Cardiac fibroblast (primary cell): ENCODE measurements at places on chromosomes 3 and 15.

GRCh38 chr15:63104727-63105126 is 16.9 kb upstream of the LACTB start:
- peak; percentile 66 for DNase-seq

DNA sequence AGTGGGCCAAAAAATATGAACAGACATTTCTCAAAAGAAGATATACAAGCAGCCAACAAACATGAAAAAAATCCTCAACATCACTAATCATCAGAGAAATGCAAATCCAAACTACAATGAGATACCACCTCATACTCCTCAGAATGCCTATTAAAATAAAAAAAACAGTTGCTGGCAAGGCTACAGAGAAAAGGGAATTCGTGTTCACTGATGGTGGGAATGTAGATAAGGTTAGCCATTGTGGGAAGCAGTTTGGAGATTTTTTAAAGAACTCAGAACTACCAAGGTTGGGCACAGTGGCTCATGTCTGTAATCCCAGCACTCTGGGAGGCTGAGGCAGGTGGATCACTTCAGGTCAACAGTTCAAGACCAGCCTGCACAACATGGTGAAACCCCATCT is 27.8 kb upstream of the C15orf40 start:
- no peak for DNase-seq

DNA sequence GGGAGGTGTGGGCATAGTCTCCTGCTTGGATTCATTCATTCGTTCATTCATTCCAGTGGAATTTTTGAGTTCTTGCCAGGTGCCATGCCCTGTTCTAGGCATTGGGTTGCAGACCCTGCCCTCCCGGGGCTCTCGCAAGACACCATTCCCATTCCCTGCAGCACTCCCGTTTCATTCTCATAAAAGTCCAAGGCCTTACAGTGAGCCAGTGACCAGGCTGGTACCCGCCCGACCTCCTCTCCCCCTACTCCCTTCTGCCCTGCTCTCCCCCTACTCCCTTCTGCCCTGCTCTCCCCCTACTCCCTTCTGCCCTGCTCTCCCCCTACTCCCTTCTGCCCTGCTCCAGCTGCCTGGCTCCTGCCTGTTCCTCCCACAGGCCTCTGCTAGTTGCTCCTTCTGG is 41.9 kb downstream of the AMOTL2 start:
- DNase-seq = no peak

- DNase-seq = no peak
Observed at GRCh38 chr3:46565607-46566039, 479 bp downstream of the LRRC2 start.

GRCh38 chr3:55875113-55875512 is 388.0 kb upstream of the WNT5A start:
- no peak for DNase-seq

GRCh38 chr3:52120556-52121463 is 33.4 kb downstream of the POC1A start:
- DNase-seq = peak; percentile 25

- DNase-seq = no peak
Observed at GRCh38 chr3:106756901-106757300, 620.3 kb upstream of the CCDC54 start.

DNA sequence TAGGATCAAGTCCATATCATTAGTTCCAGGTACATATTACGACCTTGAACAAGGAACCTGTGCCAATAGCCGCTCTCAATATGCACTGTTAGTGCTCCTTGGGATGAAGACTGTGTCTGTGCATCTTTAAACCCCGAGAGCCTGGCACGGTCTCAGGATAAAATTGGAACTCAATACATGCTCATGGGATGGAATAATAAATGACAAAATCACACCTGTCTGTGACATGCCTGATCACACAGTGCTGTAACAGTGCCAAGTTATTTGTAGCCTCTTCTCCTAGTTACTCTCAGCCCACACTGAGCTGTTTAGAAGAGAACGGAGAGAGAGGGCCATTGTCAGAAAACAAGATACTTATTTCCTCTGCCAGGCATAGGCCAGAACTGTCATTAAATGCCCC is 82.2 kb downstream of the SSR3 start:
- DNase-seq = no peak

DNA sequence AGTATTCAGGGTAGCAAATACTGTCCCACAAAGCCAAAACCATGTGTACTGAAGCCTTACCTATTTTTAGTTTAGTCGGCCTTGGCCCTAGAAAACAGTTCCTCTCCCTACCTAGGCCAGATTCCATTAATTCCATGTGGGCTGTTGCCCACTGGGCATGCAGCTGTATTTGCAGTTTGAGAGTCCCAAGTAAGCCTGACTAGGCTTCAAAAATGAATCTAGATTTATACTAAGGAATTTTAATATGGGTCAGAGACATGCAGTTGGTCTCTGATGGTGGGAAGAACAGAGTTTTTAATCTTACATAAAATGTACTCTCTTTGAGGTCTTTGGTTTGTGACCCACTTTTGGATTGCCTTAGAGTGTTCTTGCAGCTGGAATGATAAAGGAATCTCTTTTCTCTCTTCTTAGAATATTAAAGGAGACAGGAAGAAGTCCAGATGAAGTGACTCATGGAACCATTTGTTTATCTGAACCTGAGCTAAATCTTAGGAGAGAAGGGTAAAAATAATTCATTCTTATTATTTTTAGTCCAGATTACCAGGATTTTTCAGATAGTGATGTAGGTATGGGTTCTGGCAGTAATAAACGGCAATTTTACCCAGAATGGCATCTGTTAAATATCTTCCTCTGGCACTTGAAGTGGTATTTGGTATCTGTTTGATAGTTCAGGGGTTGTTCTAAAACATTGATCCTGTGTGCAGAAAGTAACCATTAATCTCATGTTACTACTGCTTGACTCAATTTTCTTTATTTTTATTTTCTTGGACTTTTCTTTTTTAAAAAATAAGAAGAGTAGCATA is 33.8 kb downstream of the GLCE start:
- peak; percentile 29 for DNase-seq

- DNase-seq = no peak
Observed at GRCh38 chr15:74982183-74982582, 13.2 kb upstream of the SCAMP5 start.

GRCh38 chr3:30643763-30644462 is 37.5 kb downstream of the TGFBR2 start:
- DNase-seq = no peak

DNA sequence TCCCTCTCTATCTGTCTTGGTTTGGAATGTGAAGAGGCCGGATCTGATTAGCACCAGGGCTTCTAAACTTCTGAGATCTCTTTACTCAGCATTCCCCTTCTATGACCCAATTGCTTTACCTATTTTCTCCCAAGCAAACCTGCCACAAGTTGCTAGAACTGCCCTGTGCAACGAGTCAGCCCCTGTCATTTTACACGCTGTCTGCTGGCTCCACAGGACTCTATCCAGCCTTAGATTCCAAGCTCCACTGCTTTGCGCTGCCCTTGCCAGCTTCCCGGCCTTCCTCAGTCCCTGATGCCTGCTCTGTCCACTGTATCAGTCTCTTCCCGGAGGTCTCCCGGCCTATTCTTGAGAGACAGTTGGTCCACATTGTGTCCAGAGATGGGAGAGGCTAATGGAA is 12.3 kb downstream of the CEP19 start:
- DNase-seq = no peak

DNA sequence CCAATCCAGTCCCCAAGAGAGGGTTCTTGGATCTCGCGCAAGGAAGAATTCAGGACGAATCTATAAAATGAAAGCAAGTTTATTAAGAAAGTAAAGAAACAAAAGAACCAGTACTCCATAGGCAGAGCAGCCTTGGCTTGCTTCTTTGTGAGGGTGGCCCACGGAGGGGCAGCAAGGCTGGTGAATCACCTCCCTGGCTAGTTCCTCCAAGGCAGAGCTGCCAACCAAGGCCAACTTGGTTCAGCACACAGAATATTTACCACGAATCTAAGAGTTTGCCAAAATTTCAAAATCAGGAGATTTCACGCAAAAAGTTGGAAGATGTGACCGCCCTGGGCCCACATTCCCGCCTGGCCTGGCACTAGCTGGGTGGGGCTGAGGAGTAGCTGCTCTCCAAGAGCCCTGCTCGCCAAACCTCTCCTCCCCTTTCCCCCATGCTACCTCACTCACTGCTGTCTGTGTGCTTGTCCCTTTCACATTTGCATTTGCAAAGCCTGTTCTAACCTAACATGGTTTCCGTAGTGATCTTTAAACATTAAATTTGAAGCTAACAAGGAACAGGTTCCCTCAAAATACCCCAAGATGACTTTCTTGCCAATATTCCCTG is 26.2 kb upstream of the DCUN1D1 start:
- no peak for DNase-seq

GRCh38 chr3:113832477-113833164 is 6.0 kb upstream of the GRAMD1C start:
- no peak for DNase-seq

GRCh38 chr3:34237946-34238345 is 439.5 kb downstream of the PDCD6IP start:
- peak; percentile 33 for DNase-seq

DNA sequence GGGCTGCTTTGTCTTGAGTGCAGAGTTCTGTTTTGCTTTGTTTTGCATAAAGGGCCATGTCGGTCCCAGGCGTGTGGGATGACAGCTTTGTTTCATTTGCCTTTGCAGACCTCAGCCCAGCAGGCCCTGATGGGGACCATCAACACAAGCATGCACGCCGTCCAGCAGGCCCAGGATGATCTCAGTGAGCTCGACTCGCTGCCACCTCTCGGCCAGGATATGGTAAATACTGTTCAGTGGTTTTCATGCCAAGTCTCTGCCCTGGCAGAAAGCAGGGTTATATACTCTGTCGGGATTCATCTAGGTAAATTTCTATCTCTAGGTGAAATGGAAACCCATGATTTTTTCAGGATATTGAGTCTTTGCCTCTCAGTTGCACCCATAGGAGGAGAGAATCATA is 343.9 kb upstream of the TPM1 start:
- DNase-seq = no peak

GRCh38 chr3:133441867-133442270 is 42.0 kb downstream of the BFSP2 start:
- DNase-seq = no peak
